ENCODE measurements at places on chromosomes 1 and 21.

DNA sequence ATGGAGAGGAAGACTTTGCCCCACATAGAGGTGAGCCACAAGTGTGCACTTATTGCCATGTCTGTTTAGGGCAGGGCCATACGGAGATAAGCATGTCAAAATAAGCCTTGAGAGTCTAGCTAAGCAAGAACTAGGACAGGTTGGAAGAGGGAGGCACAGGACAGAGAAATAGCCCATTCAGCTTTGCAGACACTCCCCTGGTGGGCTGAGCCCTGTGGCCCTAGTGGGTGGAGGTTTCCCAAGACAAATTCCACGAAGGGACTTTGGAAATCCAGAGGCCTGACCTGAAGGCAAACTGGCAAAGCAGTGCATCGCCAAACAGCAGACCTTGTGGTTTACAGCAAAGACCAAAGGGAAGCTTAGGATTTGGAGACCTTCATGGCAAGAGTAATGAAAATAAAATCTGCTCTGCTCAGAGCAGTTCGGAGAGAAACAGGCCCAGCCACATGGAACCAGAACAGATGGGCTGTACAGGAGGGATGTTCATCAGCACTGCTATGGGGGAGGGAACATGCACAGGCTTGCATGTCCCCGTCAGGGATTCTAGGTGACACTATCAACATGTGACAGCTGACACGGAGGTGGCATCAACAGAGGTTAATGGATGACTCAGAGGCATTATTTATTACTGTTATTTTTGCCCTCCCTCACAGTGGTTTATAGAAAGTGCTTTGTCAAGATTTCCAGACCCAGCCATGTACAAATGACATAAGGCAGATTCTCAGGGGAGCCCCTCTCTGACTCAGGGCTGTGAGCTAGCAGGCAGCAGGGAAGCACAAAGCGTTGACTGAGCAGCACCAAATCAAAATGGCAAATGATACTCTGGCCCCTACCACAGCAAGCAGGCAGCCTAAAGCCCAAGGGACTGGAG lies 90.1 kb upstream of the IRF2BP2 start:
- DNase-seq = no peak

DNA sequence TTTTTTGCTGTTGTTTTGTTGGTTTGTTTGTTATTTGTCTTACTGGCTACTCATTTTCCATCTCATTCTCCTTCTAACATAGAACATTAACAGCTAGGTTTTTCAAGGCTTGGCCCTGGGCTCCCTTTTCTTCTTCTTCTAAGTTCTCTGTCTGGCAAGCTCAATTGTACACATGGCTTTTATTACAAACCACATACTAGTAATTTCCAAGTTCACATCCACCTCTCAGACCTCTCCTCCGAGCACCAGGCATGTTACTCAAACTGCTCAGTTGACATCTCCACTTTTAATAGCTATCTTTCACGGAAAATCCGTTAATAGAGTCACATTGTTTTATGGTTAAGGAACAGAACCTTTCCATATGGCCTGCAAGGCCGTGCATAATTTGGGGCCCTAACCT lies 736.9 kb upstream of the ADAMTS5 start:
- DNase-seq = no peak

GRCh38 chr1:6624710-6625583 lies at the start of gene THAP3:
THAP3 (plus strand) TSS chr1:6624868; CDS start chr1:6625219, 351 bp downstream.
- DNase-seq = peak; percentile 82

- no peak for DNase-seq
Observed at GRCh38 chr1:3474016-3474415, 19.6 kb downstream of the ARHGEF16 start.

GRCh38 chr1:165451691-165452090 lies 6.8 kb upstream of the RXRG start:
- DNase-seq = no peak

- DNase-seq = no peak
Observed at GRCh38 chr1:78619446-78619802, 824 bp upstream of the IFI44L start.

- DNase-seq = no peak
Observed at GRCh38 chr1:199087144-199087543, 448.3 kb downstream of the PTPRC start.

DNA sequence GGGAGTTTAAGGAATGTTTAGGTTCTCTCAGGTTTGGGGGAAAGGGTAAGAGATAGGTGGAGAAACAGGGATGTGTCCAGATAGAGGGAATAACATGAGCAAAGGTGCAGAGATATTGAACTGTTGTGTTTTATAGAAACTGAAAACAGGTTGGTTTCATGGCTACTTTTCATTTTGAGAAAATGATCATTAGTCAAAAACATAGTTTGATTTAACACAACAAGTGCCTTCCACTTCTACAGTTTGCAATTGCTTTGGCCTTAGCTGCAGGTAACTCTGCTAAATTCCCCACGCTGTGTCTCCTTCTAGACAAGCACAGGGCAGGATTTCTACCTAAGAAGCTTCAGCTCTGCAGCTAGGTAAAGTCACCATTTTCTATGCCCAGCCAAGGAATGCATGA lies 124.9 kb downstream of the RGS2 start:
- no peak for DNase-seq

DNA sequence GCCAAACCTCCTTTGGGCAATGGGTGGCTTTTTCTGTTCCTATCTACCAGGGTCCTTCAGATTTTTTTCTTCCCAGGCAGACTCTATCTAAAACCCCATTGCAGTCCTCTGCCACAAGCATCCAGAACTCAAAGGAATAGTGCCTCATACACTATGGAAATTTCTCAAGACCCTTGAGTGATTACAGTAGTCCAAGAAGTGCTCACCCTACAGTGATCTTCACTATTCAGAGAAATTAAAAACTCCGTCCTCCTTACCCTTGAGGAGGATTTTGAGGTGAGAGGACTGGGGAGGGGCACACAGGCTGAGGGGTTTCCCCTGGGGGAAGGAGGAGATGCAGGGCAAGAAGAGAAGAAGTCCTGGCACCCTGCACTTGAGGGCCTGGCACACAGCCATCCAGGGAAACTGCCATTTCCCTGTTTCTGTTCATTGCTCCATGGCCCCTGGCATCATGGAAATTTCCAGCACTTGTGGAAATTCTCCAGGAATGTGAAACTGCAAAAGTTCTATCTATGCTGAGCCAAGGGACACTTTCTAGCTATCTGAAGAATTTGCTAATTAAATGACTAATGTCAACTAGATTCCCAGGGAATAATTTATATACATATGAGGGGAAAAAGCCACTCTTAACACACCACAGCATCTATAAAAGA lies 102.5 kb upstream of the ATP1B1 start:
- no peak for DNase-seq

DNA sequence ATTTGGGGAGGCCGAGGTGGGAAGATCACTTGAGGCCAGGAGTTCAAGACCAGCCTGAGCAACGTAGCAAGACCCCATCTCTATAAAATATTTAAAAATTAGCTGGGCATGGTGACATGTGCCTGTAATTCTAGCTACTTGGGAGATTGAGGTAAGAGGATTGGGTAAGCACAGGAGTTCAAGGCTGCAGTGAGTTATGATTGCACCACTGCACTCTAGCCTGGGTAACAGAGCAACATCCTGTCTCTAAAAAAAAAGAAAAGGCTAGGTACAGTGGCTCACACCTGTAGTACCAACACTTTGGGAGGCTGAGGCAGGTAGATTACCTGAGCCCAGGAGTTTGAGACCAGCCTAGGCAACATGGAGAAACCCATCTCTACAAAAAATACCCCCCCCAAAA lies 35.7 kb upstream of the RCC1 start:
- DNase-seq = no peak

DNA sequence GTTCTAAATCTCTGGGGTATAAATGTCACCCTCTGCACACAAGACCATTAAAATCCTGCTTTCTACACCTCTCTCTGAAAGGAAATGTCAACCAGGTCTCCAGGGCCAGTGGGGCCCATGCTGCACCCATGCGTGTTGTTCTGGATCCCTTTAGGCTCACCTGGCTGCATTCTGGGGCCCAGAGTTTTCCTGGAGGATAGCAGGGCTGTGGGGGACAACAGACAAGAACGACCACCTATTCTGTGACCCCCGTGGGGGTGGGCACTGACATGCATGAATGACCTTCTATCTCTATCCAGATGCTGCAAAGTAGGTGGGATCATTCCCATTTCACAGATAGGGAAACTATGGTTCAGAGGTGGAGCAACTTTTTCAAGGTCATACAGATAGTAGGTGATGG lies 41.6 kb downstream of the TNNT2 start:
- no peak for DNase-seq

GRCh38 chr1:100387209-100387608 lies 34.9 kb downstream of the CDC14A start:
- DNase-seq = no peak

GRCh38 chr1:4464478-4464877 lies 189.9 kb upstream of the AJAP1 start:
- DNase-seq = no peak

- no peak for DNase-seq
Observed at GRCh38 chr1:67393737-67394136, 36.5 kb downstream of the SERBP1 start.

GRCh38 chr1:5502311-5503194 lies 489.7 kb downstream of the NPHP4 start:
- no peak for DNase-seq

GRCh38 chr1:11321656-11322491 lies 48.9 kb downstream of the UBIAD1 start:
- no peak for DNase-seq

DNA sequence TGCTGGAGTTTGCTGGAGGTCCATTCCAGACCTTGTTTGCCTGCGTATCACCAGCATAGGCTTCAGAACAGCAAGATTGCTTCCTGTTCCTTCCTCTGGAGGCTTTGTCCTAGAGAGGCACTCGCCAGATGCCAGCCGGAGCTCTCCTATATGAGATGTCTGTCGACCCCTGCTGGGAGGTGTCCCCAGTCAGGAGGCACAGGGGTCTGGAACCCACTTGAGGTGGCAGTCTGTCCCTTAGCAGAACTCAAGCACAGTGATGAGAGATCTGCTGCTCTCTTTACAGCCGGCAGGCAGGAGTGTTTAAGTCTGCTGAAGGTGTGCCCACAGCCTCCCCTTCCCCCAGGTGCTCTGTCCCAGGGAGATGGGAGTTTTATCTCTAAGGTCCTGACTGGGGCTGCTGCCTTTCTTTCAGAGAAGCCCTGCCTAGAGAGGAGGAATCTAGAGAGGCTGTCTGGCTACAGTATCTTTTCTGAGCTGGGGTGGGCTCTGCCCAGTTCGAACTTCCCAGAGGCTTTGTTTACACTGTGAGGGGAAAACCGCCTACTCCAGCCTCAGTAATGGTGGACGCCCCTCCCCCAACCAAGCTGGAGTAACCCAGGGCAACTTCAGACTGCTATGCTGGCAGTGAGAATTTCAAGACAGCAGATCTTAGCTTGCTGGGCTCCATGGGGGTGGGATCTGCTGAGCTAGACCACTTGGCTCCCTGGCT lies 205.0 kb downstream of the GPR52 start:
- no peak for DNase-seq

Measured in activated T-helper 1 cell treated with anti-CD3 and anti-CD28 coated beads, Interleukin-2, amount 50 U/mL, for 16 hours (primary cell).